EL (cell line): ENCODE measurements at places on chromosomes 6 and 20.

- no peak for DNase-seq
Measured at GRCh38 chr6:69775585-69775849, 21.3 kb downstream of the LMBRD1 start.

GRCh38 chr6:114592506-114592905 is 249.7 kb upstream of the HS3ST5 start:
- peak; percentile 15 for DNase-seq

DNA sequence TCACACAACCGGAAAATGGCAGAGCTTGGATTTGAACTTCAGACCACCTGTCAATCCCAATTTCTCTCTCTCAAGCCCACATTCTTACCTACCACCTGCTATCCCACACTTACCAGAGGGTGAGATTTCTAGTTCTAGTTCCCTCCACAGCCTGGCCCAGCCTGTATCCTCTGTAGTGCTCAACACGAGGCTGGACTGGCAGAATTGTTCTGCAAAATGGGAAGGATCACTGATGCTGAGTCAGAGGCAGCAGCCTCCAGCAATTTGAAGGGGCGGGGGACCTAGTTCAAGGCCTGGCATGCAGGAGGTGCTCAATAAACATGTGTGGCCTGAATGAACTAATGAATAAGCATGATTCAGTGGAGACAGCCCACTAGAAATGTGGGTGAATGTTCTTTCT is 53.6 kb upstream of the TTPAL start:
- DNase-seq = peak; percentile 55

GRCh38 chr20:57532104-57532503 is 7.2 kb upstream of the CTCFL start:
- DNase-seq = no peak

GRCh38 chr6:20243288-20243687 is 31.0 kb upstream of the MBOAT1 start:
- DNase-seq = no peak

- DNase-seq = no peak
Measured at GRCh38 chr20:40317156-40317790, 371.8 kb downstream of the MAFB start.

- peak; percentile 36 for DNase-seq
Measured at GRCh38 chr20:58233881-58234528, 5.6 kb upstream of the ANKRD60 start.

DNA sequence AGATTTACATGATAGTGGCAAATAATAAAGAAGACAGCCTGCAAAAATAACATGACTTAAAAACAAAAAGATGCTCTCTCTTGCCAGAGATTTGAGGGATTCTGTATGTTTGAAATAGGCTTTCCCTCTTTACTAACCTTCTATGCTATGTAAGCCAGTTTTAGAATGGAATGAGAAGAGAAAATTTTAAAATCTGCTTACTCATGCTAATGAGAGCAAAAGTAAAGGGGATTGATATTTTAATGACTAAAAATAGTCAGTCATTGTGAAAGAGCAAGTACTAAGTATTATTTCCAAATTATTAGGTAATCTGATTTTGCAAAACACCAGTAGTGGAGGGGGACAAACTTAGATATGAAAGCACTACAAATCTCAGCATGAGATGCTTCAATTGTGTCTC is 563.3 kb upstream of the ADGRB3 start:
- no peak for DNase-seq

- no peak for DNase-seq
Measured at GRCh38 chr6:138690975-138691594, 82.5 kb upstream of the CCDC28A start.

DNA sequence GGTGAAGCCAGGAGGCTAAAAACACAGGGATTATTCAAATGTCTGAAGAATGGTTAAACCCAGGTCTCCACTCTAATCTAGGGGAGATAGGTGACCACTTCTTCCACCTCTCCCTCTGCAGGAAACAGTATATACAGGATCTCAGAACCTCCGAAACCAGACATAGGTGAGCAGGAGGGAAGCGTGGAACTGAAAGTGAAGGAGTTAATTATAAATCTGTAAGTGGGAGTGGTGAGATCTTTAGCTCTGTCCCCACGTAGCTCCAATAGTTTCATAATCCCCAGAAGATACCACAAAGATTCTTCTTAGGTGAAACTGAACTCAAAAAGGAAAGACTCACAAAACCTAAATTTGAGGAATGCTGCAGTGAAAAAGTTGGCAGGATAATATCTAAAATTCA is 76.8 kb downstream of the THEMIS start:
- DNase-seq = no peak

DNA sequence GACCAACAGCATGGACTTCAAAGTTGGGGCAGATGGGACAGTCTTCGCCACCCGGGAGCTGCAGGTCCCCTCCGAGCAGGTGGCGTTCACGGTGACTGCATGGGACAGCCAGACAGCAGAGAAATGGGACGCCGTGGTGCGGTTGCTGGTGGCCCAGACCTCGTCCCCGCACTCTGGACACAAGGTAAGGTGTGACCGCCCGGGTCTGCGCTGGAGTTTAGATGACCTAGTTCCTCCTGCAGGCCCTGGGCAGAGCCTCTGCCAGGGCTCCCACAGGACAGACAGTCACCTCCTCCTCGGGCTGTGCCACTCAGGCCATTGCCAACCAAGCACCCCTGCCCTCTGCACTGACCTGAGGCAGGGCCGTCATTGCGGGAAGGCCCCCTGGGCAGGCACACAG is 322.1 kb downstream of the TAF4 start:
- DNase-seq = no peak
